Psoas muscle (tissue), 8 donors: ENCODE measurements at places on chromosomes 4 and X. TPM values are rescaled to one million over a fixed set of nuclear protein-coding genes. Genes with fewer than 3 reads are reported as not detected.

The TLR6 gene
- polyA plus RNA-seq = 0.13 TPM

- no peak for DNase-seq
These were observed 357.2 kb upstream of the FAM241A start for GRCh38 chr4:111788099-111788498.

DNA sequence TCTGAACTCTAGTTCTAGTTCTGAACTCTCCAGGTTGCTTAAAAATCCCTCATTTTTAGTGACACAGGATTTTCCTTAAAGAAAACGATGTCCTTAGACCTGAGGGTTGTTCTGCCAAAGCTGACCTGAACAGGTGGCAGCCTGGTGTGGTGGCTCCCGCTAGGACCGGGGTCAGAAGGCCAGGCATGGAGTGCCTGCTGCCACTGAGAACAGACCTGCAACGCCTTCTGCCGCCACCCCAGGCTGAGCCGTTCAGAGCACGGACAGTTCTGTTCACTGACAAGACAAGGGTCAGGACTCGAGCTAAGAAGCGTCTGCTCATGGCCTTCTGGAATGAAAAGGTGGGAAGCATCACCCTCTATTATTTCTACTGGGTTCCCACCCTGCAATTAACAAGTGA, 15.8 kb downstream of the DCTD start:
- DNase-seq = no peak

- no peak for DNase-seq
These were observed 26.7 kb upstream of the PLAC1 start for GRCh38 chrX:134684956-134685355.

DNA sequence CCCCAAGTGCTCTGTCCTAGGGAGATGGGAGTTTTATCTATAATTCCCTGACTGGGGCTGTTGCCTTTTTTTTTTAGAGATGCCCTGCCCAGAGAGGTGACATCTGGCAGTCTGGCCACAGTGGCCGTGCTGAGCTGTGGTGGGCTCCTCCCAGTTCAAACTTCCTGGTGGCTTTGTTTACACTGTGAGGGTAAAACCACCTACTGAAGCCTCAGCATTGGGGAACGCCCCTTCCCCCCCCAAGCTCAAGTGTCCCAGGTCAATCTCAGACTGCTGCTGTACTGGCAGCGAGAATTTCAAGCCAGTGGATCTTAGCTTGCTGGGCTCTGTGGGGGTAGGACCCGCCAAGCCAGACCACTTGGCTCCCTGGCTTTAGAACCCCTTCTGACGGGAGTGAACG, 38.3 kb upstream of the CBLL2 start:
- no peak for DNase-seq

DNA sequence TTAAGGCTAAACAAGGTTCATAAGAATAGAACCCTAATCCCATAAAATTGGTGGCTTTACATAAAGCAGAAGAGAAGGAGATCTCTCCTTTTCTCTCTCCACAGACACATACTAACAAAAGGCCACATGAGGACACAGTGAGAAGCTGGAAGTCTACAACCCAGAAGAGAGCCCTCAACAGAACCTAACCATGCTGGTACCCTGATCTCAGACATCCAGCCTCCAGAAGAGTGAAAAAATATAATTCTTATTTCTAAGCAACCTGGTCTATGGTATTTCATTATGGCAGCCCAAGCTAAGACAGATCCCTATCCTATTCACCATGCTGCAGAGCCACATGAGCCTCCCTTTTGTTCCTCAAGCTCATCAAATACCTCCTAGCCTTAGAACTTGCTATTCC, 195.5 kb downstream of the ANTXR2 start:
- no peak for DNase-seq

The NDNF gene
- polyA plus RNA-seq = 3.0 TPM

- no peak for DNase-seq
These were observed 11.5 kb downstream of the PRPS2 start for GRCh38 chrX:12802741-12803140.

The EDA gene
- polyA plus RNA-seq = 0.66 TPM

The AMOT gene
- polyA plus RNA-seq = 2.5 TPM

DNA sequence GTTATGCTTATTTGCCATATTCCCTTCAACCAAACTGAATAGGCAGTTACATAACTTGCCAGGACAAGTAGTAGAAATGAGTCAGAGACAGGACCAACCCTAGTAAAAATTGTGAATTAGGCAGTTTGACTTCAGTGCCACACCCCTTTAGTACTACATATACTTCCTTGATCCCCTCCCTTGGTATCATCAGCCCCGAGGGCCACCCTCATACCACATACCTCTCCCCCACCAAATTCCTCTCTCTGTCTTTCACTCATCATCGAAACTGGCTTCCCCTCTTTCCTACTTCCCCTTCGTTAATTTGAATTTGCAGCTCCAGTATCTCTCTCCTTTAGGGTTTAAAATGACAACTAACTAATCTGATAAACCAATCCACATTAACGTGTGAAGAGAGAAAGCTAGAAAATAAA, 7.9 kb upstream of the PTPN13 start:
- DNase-seq = no peak

The NWD2 gene
- polyA plus RNA-seq = 0.03 TPM

- DNase-seq = peak; percentile 24
These were observed 18.5 kb upstream of the PIM2 start for GRCh38 chrX:48937054-48937907.

The ASB12 gene
- polyA plus RNA-seq = 38.2 TPM

- no peak for DNase-seq
These were observed 180.4 kb downstream of the SLIT2 start for GRCh38 chr4:20432088-20432487.

The CDKL2 gene
- 0.40 TPM for polyA plus RNA-seq

DNA sequence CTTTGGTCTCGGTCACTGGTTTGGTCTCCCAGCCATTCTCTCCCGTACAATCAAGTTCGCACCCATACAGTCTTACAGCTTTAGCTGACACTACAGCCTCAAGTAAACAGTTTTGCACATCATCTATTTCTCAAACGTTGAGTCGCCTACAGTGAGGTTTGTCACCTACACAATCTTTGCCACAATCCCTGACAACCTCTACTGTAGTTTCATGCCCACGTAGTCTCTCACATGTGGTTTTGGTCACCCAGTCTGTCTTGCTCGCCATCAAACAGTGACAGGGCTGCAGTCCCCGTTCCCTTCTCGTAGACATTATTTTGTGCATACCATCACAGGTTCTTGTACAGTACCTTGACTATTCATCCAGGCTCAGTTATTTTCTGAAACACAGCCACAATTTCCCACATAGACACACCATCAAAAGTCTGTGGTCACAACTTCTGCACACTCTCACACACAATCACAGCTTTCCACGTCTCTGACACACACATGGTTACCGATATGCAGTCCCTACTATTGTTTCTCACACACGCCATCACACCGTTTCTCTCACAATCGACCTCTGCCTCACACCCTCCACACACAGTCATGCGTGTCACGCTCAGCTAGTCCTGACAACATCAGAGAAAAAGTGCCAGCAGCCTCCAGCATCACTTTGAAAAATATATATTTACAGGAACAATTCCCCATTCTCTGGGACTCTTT, 5.3 kb upstream of the CFP start:
- DNase-seq = no peak

The HPGDS gene
- polyA plus RNA-seq = 0.06 TPM

The CT47B1 gene
- not detected for polyA plus RNA-seq

The POU3F4 gene
- not detected for polyA plus RNA-seq

DNA sequence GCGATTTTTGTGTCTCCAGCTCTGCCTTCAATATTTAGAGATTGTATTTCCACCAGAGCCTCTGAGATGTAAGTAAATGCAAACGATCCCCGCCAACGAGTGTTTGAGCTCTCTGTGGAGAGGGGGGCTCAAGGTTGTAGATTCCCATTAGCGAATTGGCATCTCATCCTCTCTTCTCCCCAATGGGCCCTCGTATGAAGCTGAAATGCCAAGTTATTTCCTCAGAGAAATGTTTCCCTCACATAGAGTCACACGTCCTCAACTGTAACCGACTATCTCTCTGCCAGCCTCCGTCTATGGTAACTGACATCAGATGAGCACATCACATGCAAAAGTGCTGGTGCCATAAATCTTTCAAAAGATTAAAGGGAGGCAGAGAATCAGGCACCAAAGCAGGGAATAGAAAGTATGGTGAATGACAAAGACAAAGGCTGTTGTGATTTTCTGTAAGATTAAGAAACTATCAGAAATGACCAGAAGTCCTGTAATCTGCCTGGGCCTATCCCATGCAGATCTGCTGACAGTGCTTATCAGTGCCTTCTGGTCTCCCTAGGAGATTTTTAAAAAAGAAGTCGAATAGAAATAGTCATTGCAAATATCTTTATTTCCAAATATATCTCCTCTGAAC, 157.1 kb downstream of the PDGFRA start:
- DNase-seq = no peak
